ENCODE measurements at places on chromosomes 2 and 18.
A peak's percentile ranks its signal among the peaks of the same experiment; 100 is the strongest.

- no peak for DNase-seq
Measured at GRCh38 chr18:72721330-72721729, 146.5 kb downstream of the NETO1 start.

DNA sequence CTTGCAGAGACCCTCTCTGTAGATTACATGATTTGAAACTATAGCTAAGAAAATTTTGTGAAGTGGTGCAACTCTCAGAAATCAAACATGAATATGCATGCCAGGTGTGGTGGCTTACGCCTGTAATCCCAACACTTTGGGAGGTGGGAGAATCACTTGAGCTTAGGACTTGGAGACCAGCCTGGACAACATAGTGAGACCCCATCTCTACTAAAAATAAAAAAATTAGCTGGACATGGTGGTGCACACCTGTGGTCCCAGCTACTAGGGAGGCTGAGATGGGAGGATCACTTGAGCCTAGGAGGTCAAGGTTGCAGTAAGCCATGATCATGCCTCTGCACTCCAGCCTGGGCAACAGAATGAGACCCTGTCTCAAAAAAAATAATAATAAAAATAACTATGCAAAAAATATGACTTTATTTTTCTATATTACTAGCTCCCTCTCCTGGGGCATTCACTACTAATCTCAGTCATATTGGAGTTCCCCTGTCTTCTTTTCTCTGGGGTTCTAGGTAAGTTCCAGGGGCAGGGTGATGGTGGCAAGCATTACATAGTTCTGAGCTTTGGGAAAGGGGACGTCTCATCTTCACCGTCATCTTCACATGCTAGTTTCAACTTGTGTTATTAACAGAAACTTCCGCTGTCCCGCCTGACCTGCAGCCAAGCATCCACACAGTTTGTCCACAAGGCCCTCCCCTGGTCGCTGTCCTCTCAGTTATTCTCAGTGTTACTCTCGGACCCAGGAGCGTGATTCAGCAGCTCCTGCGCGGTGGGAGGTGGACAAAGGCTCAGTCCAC is 96.8 kb upstream of the MBOAT2 start:
- DNase-seq, result no peak

DNA sequence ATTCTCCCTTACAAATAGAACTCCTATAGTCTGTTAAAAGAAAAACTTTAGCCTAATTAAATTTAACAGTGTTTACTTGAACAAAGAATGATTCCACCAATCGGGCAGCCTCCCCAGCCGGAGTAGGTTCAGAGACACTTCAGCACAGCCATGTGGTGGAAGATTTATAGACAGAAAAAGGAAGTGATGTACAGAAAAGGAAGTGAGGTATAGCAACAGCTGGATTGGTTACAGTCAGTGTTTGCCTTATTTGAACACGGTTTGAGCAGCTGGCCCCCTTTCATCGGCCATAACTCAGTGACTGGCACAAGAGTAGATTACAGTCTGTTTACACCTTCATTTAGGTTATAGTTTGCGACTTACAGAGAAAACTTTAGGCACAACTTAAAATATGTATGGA is 2.1 kb upstream of the SKA1 start:
- no peak for DNase-seq

- DNase-seq, result no peak
Measured at GRCh38 chr2:23106242-23106785, 278.7 kb upstream of the KLHL29 start.

DNA sequence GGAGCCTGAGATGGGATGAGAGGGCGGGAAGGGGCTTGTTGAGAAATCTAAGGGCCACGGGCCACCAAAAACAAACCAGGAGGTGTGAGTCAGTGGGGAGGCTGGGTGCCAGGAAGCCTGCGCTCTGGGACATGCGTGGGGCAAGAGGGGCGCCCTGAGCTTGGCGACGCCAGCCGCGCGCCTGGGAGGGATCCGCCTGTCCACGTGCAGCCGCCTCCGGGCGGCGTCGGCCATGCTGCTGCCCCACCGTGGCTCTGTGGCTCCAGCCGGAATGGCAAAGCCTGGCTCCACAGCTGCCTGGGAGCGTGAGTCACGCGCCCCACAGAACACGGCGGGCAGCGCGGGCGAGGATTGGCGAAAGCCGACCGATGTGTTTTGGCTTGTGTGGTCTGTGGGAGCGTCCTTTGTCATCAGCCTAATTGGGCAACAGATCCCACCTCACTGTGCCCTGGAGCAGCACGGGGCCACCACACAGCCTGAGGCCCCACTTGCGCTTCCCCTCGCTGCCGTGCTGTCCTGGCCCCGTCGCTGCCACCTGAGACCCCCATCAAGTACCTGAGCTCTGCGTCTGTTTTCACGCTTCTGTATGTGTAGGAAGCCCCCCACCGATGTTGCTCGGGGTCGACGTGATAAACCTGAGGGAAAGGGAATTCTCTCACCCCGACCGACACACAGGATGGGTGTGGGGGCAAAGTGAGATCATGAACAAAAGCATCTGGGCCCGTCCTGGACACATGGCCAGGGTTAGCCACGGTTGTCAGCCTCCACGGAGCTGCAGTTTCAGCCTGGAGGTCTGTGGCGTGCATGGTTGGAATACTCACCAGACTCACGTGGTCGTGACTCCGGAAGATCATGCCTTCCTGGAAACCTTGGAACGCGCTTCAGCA is 80.5 kb downstream of the NFATC1 start:
- DNase-seq, result no peak

GRCh38 chr2:76296438-76296837 is 585.7 kb upstream of the GCFC2 start:
- DNase-seq, result no peak

DNA sequence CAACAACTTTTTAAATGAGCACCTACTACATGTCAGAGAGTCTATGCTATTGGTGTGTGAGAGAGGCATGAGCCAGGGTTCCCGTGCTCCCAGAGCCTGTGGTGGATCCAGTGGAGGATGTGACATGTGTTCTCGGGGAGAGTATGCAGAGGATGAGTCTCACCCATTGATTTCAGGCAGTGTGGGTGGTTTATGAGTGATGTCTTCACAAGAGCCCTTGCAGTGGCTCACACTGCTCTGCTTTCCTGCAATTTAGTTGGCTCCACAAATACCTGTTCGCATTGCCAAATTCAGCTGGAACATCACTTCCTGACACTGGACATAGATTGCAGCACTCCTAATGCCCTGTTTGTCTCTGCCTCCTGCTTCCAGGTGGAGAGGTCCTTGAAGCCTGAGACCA is 243.6 kb upstream of the CXCR4 start:
- DNase-seq, result no peak

GRCh38 chr2:84327645-84328249 is 131.3 kb downstream of the SUCLG1 start:
- no peak for DNase-seq

GRCh38 chr2:149355716-149356422 is 25.5 kb downstream of the LYPD6 start:
- no peak for DNase-seq

GRCh38 chr18:58256316-58257080 is 212.5 kb downstream of the NEDD4L start:
- DNase-seq, result no peak

GRCh38 chr2:133848111-133848649 is 279.9 kb upstream of the NCKAP5 start:
- DNase-seq, result no peak

DNA sequence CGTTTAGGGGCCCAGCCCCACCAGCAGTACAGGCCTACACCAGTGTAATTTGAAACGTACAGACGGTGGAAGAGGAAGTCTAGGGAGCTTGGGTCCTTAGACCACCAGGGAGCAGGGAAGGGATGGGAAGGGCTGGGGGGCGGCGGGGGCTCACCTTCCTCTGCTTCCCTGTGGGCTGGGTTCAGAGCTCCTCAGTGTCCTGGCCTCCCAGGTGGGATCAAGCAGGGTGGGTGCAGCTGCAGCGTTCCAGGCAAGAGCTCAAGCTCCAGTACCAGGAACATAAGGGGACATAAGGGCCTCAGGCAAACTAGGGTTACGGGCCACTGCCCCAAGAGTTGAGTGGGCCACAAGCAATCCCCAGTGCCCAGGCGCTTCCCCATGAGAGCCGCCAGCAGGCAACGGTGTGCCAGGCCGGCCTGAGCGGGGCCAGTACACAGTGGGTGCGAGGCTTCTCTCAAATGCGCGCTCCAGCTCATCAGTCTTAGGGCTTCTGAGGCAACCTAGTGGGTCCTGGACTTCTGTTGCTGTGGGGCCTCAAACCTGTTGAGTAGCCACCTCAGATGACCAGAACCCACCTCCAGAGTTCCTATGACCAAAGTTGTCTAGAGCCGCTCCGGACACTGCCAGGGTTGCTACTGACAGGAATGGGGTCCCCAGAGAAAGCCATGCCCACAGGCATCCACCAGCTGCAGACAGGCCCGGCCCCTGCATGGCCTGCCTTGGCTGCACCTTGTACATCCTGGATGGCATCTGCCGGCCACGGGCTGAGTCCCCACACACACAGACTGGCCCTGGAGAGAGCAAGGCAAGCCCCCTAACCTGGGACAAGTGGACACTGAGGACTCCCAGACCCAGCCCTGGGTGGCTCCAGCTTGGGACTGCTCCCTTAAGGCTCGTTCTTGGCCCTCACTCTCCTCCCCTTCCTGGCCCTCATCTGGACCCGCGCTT is 5.2 kb downstream of the ANKRD23 start:
- no peak for DNase-seq

DNA sequence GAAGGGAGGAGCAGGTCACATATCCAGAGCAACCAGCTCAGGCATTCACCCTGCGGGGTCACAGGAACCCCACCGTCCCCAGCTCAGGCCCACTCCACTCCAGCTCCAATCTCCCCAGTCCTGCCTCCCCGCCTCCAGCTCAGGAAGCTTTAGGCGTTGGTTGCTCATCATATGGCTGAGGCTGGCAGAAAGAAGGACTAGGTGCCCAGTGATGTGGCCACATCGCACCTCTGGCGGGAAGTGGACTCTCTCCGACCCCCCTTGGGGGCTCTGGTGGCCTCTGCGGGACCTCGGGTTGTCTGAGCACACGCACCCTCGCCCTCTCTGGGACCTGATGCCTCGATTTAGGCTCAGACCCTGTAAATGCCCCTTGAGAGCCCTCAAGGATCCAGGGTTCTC is 187.7 kb downstream of the ZFP36L2 start:
- no peak for DNase-seq

DNA sequence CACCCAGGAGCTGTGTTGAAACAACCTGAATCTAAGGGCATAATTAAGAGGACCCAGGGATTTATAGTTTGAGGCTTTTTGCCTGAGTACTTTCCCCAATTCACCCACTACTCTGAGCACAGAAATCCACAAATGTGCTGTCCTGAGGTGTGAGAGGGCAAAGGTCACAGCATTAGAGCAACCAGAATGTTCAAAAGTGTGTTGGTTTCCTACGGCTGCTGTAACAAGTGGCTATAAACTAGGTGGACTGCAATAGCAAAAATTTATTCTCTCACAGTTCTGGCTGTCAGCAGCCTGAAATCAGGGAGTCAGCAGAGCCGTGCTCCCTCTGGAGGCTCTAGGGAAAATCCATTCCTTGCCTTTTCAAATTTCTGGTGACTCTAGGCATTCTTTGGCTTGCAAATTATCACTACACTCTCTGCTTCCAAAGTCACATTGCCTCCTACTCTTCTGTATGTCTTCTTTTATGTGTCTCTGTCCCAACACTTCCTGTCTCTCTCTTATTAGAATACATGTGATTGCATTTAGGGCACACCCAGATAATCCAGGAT is 91.4 kb upstream of the TACR1 start:
- no peak for DNase-seq

DNA sequence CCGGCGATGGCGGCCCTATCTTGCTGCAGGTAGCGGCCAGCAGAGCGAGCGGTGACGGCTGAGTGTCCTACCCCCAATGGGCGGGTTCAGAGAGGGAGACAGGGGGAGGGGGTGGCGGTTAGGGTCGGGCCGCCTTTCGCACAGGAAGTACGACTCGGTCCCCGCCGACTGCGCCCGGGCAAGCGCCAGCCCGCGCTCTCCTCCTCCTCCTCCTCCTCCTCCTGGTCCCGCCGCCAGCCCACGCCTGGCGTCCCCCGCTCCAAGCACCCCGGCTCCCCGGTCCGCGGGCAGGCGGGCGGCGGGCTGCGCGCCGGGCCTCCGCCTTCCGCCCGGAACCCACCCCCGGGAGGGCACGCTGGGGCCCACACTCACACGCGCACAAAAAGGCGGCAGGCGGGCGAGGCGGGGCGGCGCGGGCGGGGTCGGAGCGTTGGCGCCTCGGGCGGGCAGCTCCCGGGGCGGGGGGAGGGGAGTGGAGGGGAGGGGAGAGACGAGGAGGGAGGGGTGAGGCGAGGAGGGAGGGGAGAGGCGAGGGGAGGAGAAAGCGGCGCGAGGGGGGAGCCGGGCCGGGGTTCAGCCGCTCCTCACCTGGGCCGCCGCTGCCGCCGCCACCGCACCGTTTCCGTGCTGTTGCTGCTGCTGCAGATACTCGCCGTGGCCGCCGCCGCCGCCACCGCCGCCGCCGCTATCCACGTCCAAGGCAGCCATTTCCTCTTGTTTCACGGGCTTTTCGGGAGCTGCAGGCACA is 1.2 kb downstream of the SP3 start:
- DNase-seq, result peak; percentile 67

DNA sequence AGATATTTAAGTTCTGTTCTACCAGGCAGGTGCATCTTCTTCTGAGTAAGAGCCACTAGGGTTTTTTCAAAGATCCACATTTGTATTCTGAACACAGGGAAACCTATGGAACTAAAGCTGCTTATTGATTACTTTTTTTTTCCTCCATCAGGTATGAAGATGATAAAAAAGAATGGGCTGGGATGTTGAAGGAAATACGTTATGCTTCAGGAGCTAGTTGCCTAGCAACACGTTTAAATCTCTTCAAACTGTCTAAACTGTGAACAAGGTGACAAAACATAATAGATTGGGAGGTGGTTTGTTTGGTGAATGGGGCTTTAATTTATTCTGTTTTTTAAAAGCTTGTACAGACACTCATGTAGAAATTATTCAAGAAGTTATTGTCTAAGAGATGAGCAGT is 15.9 kb downstream of the KLHL41 start:
- no peak for DNase-seq

DNA sequence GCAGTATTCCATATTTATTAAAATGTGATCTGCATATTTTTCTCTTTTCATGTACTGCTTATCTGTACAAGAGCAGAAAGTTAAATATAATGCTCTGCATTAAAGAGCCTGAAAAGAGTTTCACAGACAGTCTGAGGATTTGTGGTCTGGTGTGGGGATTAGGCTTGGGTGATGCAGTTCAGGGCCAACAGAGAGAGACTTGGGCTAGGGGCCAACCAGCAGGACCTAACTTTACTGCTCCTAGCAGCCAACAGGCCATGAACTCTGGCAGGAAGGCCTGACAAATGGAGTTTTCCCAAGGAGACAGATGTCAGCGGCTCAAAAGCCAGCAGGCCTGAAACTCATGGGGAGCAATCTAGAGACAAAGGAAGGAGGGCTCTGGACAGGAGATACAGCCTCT is 169.6 kb downstream of the LRRTM1 start:
- no peak for DNase-seq

- DNase-seq, result peak; percentile 5
Measured at GRCh38 chr2:199455545-199456382, 2.0 kb downstream of the SATB2 start.

GRCh38 chr2:96797066-96797625 is 18.9 kb upstream of the CNNM3 start:
- no peak for DNase-seq

- DNase-seq, result no peak
Measured at GRCh38 chr2:23042216-23042906, 342.6 kb upstream of the KLHL29 start.

GRCh38 chr2:61984682-61985081 is 79.2 kb downstream of the COMMD1 start:
- no peak for DNase-seq

All from GM12891 (cell line).